ENCODE measurements at places on chromosomes 1 and 21.

DNA sequence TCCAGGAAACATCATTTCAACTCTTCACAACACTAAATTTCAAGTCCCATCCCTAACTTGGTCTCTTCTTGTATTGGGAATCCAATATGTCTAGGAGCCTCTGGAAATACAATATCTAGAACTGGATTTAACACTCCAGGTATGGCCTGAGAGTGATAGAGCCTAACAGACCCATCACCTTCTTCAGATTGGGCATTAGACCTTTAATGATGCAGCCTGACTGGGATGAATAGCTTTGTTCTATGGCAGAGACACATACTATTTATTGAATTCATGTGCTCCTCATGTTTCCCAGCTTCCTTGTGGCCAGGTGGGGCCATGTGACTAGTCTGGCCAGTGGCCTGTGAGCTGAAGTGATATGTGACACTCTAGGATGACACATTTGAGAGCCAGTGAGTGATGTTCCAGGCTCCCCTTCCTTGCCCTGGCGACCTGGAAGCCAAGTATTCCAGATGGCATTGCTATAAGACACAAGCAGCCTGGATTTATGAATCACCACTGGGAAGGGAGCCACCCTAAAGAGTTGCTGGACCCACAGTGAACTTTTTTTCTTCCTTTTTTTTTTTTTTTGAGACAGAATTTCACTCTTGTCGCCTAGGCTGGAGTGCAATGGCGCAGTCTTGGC lies 31.0 kb upstream of the POU3F1 start:
- DNase-seq, result no peak

GRCh38 chr21:28421716-28422524 lies 570.8 kb downstream of the LTN1 start:
- no peak for DNase-seq

GRCh38 chr1:169844941-169845608 lies 48.6 kb downstream of the SCYL3 start:
- no peak for DNase-seq

DNA sequence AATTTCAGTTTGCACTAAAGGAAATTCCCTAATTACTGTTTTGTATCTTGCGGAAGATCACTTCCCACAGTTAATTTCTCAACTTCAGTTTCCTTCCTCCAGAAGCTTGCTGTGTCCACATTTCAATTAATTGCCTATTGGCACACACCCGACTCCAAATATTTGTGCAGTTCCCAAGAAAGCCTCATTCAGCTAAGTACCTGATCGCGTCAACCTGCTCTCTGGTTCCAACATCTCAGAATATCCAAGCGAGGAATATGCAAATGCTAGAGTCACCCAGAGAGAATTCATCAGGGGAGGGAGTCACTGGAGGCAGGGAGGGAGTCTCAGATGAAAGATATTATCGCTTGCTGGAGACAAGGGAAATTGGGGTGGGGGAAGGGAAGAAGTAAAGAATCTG lies 351.3 kb downstream of the RRAGC start:
- DNase-seq, result no peak

DNA sequence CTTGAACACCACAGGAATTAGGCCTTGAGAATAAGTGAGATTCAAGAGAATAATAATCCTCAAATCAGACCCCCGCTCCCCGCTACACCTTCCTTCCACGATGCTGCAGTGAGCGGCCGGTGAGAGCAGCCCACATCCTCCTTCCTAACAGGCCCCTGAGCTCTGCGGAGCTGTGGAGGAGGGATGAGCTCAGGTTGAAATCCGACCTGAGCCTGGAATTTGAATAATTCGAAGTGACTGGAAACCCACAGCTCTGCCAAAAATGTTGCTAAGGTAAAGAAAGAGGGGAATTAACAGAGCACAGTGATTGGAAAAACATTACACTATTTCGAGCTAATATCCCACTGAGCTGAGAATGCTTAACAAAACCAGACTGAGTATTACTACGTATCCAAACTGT lies 90.0 kb downstream of the URB2 start:
- DNase-seq, result no peak

GRCh38 chr21:37224861-37225839 lies 42.0 kb downstream of the VPS26C start:
- peak; percentile 70 for DNase-seq

DNA sequence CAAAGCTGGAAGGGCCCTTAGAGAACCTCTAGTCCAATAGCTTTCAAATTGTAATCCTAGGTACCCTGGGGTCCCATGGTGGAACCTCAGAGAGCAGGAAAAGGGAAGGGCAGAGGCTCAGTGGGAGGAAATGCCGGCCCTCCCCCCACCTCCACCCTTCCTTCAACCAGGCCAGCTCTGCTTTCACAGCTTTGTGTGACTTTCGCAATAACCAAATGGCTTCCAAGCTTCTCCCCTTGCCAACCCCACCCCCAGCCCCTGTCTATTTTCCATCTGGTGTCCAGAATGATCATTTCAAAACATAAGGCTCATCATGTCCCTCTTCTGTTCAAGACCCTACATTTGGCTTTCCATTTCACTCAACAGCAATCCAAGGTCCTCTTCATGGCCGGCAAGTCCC lies 74.4 kb downstream of the CD58 start:
- DNase-seq, result peak; percentile 68

GRCh38 chr1:190067592-190067991 lies 410.1 kb downstream of the BRINP3 start:
- no peak for DNase-seq

DNA sequence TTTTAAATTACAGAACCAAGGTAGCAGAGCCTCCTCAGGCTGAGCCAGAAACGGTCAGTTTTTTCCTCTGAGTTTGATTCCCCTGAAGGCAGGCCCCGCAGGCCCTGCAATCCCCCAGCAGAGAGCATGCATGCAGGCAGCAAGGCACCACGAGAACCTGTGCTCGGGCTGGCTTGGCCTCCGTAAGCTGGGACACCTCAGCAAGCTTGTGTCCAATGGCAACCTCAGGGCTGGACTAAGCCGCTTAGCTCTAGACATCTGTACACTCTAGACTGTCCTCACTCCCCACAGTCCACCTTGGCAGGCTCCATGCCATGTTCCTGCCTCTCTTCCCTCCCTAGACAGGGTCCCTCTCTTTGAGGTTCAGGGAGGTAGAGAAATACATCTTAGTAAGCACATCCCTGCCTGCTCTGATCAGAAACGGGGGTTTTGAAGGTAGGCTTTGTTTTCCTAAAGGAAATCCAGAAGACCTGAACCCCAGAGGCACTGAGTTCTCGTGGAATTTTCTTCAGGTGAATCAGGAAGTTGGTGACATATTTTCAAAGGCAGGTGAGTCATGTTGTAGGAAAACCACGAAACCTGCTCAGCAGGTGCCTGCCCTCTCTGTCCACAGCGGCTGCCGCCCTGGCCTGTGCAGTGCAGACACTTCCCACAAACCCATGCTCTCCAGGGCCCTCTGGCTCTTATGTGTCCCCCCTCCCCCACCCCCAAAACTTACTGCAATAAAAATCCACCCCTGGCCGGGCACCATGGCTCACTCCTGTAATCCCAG lies 7.0 kb downstream of the TMEM63A start:
- DNase-seq, result no peak

GRCh38 chr1:221522529-221522940 lies 219.4 kb downstream of the DUSP10 start:
- peak; percentile 63 for DNase-seq

- DNase-seq, result no peak
Observed at GRCh38 chr1:195376190-195376589, 1232.0 kb downstream of the KCNT2 start.

GRCh38 chr1:162139211-162139610 lies 69.7 kb downstream of the NOS1AP start:
- DNase-seq, result no peak

GRCh38 chr1:67571901-67572593 lies 113.0 kb upstream of the GADD45A start:
- DNase-seq, result no peak

GRCh38 chr1:102252731-102253505 lies 256.2 kb upstream of the OLFM3 start:
- DNase-seq, result no peak

DNA sequence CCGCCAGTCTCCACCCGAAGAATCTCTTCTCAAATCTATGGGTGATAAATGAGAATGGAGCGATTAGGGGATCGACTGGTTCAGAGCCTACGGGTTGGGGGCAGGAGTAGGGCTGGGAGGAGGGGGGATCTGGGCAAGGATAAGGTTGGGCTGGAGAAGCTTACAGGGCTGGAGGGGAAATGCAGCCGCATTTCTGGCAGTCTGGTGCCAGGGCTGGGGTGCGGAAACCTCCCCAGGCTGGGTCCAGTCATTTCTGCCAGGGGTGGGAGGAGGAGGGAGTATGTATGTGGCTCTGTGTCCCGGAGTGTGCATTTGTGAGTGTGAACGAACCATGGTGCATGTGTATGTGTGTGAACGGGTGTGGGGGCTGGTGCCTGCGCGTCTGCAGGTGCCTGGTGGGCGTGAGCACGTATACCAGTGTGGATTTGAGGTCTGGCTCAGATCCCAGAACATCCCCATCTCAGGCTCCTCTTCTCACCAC lies 10.2 kb downstream of the C1orf216 start:
- no peak for DNase-seq

- peak; percentile 30 for DNase-seq
Observed at GRCh38 chr1:236727521-236727920, 41.2 kb downstream of the ACTN2 start.

DNA sequence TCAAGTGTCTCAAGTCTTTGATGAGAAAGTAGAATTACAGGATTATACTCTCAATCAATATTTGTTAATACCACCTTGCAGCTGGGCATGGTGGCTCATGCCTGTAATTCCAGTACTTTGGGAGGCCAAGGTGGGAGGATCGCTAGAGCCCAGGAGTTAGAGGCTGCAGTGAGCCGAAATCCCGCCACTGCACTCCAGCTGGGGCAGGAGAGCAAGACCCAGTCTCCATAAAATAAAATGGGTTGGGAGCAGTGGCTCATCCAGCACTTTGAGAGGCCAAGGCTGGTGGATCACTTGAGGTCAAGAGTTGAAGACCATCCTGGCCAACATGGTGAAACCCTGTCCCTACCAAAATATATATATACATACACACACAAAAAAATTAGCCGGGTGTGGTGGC lies 1.2 kb upstream of the NCMAP start:
- DNase-seq, result no peak

- no peak for DNase-seq
Observed at GRCh38 chr1:170271430-170272161, 125.8 kb downstream of the NTMT2 start.

DNA sequence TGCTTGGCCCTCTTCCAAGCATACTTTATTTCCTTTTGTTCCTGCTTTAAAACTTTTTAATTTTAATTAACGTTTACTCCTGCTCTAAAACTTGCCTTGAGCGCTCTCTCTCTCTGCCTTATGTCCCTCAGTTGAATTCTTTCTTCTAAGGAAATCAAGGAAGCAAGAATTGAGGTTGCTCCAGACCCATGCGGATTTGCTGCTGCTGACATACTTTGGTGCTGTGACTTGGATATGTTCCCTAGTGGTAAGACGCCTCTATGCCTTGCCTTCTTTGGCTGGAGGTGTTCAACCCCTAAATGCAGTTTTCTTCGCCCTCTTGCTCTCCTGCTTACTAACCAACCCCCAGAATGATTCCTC lies 148.1 kb downstream of the ADSS2 start:
- no peak for DNase-seq

- no peak for DNase-seq
Observed at GRCh38 chr1:35361638-35362037, 93.1 kb downstream of the ZMYM4 start.

DNA sequence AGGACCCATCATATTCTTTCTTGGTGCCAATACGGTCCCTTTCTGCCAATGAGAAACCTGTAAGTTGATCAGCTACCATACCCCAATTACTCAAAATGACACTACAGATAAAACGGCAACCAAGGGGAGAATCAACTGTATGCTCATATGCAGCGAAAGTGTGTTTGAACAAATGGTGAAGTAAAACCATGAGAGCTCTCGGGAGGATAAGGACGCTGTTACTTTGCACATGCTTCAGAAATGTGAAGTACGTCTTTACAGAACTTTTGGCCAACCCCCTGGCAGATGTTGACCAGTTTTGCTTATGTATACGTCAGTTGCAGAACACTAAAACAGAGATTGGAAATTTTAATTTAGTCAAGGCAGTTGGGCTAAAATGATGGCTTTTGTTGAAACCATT lies 79.6 kb downstream of the PROX1 start:
- no peak for DNase-seq

DNA sequence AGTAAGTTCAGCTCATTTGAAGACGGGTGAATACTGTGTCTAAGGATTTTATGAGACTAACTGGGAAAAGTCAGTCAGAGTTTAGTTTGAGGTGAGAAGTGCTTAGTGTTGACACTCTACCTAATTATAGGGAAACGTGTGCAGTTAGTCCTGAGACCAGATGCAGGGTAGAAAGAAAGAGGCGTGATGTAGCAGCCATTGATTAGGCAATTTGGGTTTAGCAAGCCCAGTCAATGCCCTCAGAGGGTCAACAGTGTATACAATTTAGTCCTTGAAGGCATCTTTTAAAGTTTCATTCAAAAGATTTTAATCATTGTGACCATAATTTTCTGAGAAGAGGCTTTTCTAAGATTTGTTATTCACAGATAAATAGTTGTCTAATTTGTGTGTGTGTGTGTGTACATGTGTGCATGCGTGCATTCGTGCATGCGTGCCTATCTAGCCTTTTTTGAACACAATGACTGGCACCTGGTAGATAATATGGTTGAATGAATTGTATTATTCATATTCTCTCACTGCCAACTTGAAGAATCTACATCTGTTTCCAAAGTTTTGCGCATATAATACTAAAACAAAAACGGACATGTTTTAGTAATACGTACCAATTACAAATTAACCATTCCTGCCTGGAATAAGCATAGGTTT lies 332.9 kb downstream of the SRGAP2C start:
- no peak for DNase-seq

DNA sequence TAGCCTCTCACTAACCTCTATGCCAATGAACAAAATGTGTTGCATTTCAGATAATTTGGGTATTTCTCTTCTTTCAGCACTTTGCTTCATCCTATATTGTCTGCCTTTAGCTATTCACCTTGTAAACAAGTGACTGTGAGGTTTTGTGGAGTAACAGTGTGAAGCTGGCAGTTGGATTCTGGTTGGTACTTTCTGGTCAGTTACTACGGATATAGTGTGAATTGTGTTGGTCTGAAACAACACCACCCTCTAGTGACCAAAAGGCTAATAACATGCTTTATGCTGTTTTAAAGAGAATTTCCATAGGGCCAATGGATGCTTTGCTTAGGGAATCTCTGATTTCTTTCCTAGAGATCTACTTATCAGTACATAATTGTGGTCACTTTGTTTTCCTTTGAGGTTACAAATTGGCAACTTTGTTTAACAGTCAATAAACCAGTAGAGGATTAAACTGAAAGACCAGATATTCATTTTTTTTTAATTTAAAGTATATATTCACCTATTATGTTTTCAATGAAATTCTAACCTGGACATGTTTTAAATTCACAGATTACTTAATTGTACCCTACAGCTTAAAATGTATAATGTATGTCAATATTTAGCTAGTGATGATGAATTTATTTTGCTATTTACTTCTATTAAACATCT lies 2.5 kb upstream of the PTGER3 start:
- DNase-seq, result peak; percentile 58

GRCh38 chr1:239603530-239603929 lies 217.2 kb downstream of the CHRM3 start:
- no peak for DNase-seq
